Endothelial cell (in vitro differentiated cells): ENCODE measurements at places on chromosomes 7 and 10. TPM values are rescaled to one million over a fixed set of nuclear protein-coding genes. Genes with fewer than 3 reads are reported as not detected.

HABP2 gene
- not detected for total RNA-seq

GIMAP7 gene
- 2.2 TPM for total RNA-seq

IFIT1 gene
- total RNA-seq, result 2.0 TPM

TLX1 gene
- 31.0 TPM for total RNA-seq

CBLL1 gene
- total RNA-seq, result 37.4 TPM

DNA sequence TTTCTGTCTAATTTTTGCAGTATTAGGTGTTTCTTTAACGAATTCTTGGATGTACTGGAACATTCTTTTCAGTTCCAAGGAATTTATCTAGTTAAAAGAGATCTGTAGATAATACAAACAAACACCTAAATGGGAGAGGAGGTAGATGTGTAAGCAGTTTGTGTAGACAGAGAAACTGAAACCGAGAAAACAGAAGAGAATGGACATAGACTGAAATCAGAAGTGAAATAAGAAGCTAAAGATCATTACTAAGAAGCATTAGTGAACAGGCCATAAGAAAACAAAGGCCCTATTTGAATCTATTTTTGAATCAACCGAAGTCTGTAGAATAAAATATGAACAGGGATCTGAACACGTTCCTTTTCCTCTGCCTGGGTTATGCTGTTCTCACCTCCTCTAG is 26.5 kb upstream of the TMEM229A start:
- no peak for DNase-seq

DNA sequence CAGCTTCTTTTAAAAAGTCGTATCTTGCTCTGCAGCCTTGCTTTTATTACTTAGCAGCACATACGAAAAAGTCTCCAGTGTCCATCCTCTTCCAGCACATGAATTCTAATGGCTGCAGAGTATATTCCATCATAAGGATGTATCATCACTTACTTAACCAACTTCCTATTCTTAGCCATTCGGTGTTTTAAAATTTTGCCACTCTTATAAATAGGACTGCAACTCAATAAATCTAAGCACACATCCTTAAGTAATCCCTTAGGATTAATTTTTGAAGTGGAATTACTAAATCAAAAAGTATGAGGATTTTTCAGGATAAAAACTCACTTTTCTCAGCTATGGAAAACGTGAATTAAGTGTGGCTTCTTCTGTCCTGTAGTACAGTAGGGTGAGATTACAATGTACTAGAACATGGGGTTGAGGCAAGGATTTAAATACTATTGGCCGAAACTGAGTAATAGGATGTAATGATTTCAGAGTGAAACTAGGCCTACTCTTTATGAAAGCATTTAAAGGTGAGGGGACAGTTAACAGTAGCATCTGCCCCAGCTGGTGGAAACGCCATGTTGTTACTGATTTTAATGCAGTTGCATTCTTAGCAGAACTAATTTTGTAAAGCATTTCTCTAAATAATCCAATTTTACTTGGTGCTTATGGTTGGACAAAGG is 1035.5 kb downstream of the LRMDA start:
- no peak for DNase-seq

DNA sequence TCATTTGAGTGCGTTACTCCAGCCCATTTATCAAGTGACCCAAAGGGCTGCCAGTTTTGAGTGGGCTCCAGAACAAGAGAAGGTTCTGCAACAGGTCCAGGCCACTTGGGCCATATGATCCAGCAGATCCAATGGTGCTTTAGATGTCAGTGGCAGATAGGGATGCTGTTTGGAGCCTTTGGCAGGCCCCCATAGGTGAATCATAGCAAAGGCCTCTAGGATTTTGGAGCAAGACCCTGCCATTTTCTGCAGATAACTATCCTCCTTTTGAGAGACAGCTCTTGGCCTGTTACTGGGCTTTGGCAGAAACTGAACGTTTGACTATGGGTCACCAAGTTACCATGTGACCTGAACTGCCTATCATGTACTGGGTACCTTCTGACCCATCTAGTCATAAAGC is 358.8 kb upstream of the SEMA3C start:
- DNase-seq, result no peak

- no peak for DNase-seq
These were observed 48.3 kb downstream of the PDGFA start for GRCh38 chr7:471191-471865.

GRCh38 chr10:80512031-80512526 is 25.6 kb upstream of the SH2D4B start:
- DNase-seq, result no peak

DNA sequence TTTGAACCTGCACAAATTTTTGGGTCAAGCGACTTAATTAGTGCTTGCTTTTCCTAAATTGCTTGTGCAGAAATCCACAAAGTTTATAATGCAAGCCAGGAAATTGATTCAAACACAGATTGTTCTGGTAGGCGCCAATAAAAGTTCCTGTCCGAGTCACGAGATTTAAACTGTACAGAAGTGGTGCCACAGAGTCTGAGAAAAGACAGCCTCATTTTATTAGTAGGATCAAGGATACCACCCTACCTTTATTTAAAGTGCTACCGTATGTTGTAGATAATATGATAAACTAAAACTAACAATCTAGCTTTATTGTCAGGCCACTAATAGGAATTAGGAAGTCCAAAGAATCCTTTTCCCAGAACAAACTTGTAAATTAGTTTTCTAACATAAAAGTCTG is 696.7 kb downstream of the TNS3 start:
- no peak for DNase-seq

DNA sequence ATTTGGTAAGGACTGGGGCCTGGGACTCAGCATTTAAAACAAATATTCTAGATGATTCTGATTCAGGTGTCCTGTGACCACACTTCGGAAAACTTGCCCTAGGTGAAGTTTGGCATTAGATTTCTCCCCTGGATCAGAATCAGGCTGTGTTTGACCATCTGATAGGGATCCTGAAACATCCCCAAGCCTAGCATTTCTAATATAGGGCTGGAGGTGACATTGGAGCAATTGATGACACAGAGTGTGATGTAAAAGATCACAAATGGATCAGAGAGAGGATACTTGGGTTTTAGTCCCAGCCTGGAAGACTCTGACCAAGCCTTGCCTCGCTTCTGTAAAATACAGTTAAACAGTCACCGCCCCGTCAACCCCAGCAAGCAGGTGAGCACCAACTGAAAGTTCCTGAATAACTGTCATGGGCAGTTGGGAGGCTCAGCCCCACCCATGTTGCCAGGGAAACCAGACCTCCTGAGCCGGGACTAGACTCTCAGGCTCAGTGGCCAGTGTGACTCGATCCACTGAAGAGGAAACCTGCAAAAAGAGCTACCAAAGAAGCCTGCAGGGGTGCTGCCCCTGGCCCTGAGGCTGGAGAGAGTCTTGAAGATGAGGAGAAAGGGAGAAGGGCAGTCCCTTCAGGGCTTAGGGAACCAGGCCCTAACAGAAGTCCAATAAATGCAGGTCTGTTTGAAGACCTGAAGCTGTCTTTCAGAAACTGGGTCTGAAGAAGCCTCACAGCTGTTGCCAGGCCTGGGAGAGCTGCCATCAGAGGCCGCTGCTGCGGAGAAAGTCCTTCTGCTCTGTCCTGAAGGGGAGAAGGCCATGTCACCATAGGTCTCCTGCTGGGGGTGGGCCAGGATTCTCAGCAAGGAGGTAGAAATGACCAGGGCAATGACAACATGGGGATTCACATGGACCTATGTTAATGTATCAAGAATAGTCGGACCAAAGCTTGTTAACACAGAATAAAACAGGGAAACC is 126.1 kb upstream of the KCNMA1 start:
- DNase-seq, result no peak
